ENCODE measurements at places on chromosomes 16 and 17.

DNA sequence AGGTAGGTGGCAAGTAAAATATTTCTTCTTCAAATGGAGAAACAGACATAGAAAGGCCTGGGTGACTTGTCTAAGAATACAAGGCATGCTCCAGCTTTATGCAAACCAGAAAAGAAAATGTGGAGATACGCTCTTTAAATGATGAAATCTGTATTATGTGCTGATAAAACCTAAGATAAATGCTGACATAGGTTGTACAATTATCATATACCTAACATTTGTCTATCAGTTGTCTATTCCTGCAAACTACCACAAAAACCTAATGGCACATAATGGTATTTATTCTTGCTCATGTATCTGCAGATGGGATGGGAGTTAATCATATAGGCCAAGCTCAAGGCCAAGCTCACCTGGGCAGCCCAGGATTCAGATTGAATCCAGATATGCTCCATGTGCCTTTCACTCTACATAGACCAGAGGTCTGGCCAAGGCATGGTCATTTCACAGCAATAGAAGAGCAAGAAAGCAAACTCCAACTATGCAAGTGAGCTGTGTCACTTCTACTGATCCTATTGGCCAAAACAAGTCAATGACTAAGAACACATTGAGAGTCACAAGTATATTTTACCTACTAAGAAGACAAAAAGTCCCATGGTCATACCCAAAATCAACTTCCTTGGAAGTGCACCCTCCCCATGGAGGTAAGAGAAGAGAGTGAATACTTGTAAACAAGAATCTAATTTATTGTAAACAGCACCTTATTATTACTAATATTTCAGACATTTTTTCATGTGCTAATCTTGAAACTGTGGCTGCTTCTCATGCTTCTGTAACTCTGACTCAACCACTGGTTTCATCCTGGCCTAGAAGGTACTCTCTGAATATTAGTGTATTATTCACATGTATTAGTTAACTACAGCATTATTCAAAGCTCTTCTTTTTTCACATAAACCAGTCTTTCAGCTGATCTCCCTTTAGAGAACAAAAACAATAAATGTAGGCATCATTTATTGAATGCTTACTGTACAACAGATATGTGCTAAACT, 270.7 kb upstream of the SOX9 start:
- no peak for DNase-seq

DNA sequence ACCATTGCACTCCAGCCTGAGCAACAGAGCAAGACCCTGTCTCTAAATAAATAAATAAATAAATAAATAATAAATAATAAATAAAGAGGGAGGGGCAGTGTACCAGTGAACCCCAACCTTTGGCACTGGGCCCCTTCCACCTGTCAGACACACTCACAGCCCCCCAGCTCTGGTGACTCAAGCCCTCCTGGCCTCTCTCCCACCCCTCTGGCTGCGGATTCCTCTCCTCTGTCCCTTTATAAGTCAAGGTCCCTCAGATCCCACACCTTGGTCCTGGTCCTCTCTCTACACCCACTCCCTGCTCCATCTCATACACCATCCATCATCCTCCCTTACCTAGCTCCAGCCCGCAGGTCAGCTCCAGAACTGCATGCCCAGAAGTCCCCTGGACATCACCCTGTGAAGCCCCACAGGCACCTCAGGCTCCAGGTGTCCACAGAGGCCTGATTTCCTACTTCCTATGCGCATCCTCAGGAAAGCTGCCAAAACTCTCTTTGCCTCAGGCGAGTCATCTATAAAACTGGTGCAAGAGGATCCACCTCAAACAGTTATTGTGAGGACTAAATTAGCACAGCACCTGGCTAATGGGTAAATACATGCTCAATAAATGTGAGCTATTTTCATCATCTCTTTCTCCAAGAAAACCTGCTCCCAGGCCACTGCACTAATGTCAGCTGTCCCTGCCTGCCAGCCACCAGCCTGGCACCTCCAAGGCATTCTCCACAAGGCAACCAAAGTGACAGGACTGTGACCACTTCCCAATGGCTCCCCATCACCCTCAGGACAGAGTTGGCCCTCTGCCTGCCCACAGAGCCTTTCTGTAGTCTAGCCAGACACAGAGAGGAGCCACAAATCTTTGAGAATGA, 46.8 kb downstream of the BEAN1 start:
- DNase-seq: no peak

- DNase-seq: no peak
These were observed 14.5 kb downstream of the CCDC92B start for GRCh38 chr17:2734939-2735338.

DNA sequence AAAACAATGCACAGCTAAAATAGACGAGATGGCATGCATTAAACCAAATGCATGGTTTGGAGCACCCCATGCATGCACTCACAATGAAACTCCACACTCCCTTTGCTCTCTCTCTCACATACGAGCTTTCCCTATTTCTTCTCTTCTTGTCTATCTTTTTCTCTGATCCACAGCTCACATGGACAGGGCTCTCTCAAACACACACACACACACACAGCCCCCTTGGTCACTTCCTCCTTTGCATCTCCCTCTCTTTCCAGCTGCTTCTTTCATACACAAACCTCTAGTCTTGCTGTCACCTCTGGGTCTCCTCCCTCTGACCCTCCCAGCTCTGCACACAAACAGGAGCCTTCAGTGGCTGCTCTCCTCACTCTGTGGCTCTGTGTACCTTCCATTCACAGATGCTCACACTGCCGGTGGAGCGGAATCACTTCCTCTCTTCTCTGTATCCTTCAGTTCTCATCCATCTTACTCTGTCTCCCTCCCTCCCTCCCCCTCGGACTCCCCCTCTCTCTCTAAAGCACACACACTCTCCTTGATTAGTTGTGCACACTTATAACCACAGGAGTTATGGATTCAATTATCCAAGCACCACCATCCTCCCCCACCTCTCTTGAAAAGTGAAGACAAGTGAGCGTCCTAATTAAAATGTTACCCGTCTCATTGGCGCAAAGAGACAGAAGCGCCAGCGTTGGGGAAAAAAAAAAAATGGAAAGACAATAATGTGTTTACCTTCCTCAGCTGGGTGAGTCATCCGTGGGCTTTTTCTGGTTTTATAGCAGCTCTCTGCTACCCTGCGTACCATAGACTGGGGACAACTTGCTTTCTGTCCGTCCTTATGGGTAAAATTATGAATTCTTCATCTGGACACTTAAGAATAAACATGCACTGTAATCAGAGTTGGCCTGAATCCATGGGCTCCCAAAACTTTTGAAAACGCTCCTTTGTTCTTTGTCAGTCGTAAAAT, 90.8 kb downstream of the SHISA6 start:
- no peak for DNase-seq

DNA sequence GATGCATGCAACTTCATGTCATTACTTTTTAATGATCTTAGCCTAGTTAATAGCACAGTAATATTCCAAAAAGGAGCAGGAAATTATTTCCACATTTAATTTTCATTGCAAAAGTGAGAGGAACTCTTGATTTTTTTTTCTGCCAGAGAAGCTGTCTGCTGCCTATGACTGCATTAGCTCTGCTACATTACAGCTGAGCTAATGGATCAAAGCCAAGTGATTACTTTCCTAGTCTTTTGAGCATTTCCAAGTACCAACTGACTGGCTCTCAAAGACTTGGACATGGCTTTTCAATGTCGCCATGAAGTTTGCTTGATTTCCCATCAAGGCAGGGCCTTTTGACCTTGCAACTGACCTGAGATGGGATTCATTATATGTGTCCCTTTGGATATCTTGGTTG, 356.6 kb upstream of the XYLT1 start:
- no peak for DNase-seq

GRCh38 chr17:77869041-77869599, 89.4 kb upstream of the TNRC6C start:
- DNase-seq: no peak

DNA sequence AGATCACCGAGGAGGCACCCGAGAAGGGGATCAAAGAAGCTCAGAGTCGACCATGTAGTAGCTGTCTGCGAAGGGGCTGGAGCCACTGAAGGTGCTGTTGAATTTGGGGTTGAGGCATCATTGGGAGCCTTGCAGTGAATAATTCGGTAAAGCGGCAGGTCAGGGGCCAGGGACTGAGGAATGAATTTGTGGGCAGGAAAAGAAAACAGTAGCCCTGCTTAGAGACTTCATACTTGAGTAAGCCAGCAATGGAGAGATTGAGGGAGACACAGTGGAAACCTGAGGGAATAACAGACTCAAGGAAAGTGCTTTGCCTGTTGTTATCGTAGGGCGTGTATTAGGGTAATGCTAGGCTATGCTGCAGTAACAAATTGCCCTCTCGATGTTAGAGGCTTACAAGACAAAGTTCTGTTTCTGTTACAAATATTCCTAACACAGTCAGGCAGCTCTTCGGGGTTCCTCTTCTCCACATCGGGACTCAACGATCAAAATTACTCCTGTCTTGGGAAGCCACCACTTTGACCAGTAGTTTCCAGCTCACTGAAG, 13.4 kb upstream of the HERPUD1 start:
- DNase-seq: no peak

- peak; percentile 42 for DNase-seq
These were observed 587 bp downstream of the PLD6 start for GRCh38 chr17:17205368-17206123.

DNA sequence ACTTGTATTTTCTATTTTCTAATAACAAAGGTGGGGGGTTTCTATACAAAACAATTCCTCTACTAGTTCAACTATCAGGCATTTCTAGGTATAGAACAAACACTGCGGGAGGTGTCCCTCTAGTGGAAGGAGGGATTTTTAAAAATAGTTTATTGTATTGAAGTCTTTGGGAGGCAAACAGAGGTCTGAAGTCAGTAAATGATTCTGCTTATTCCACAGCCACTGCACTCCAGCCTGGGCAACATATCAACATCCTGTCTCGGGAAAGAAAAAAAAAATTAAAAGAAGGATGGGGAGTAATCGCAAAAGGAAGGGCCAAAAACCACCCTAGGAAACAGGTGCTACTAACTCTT, 648 bp upstream of the ERCC4 start:
- no peak for DNase-seq

DNA sequence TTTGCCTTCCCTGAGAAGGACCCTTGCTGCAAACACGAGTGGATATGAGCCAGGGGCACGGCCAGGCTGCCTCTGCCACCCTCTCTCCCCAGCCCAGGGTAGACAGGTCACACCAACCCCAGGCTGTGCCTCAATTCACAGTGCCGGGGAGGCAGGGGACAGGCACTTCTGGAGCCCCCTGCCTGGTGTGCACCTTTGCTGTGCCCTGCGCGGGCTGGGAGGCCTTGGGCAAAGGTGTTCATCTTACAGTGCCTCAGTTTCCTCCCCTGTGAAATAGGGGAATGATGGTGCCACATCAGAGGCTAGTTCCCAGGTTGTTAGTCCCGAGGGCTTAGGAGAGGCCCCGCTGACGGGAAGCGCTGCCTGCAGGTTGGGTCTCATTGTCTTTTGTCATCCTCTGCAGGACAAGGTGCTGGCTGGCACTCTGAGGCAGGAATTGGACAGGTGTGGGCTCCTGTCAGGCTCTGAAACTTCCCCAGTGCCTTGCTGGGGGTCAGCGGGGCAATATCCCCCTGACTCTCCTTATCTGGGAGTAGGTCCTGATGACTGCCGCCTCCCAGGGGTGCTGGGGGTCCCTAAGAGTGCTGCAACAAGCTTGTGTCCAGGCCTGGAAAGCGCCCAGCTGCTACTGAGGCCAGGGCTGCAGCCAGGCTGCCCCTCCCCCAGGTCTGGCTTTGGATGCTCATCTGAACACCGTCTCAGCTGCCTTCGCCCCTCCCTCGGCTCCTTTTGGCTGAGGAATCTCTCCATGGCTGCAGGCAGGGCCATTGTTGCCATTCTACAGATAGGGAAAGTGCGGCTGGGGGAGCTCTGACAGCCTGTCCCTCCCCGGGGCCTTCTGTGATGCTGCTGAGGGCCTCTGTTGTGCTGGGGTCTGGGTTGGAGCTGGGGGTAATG, 3.1 kb downstream of the PRSS21 start:
- no peak for DNase-seq

DNA sequence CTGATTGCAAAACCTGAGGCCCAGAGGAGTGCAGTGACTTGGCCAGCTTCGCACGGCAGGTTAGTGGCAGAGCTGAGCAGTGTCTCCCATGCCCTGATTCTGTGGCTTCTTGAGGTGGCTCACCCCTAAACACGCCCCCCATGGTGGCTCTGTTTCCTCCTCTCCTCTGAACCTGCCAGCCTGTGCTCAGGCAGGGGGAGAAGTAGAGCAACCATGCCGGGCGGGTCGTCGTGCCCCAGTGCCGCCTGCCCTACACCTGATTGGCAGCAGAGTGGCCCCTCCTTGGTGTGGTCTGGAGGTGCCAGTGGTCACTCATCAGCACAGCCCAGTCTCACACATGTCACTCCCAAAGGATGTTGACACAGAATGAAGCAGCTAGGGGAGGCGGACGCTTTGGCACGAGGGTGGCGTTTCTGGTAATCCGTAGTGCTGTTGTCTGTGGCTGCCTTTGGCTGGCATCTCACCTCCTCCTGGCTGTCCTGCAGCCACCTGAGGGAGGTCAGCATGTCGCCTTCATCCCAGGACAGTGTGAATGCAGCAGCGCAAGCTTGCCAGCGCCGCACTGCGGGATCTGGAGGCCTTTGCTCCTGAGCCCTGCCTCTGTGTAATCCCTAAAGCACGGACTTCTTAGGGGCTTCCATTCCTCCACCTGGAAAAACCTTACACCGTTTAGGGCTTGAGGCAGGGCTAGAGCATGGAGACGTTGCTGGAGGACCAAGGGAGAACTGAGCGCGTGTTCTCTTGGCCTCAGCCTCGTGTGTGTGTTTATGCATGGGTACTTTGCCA, 294.7 kb downstream of the SEC14L1 start:
- DNase-seq: no peak

DNA sequence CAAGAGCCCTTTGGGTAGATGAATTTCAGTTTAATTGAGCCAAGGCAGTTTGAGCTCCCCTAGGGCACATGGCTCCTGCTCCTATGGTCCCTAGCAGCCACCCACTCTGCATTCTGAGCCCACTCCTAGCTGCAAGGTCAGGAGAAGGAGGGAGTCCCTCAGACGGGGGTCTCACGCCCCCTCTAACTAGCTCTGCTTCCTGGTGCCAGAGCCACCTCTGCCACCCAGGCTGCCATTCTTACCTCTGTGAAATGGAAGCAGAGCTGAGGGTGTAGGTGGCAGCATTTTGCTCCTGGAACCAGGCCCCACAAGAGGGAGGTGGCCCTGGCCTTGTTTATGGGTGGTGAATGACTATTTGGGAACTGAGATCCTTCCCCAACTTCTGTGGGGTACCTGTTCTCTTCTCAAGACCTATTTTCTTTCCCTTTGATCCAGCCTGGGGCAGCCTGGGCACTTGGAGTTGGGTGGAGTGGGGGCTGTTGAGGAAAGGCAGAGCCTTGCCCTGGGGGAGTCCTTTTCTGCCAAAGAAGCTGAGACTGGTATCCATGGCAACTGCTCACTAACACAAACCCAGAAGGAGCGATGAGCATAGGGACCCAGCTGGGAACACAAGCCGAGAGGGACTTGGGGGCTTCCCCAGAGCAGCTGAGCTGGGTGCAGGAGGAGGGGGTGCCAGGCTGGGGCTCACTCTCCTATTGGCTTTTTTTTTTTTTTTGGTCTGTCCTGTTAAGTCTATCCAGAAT, 4.8 kb downstream of the SPNS2 start:
- DNase-seq: no peak

DNA sequence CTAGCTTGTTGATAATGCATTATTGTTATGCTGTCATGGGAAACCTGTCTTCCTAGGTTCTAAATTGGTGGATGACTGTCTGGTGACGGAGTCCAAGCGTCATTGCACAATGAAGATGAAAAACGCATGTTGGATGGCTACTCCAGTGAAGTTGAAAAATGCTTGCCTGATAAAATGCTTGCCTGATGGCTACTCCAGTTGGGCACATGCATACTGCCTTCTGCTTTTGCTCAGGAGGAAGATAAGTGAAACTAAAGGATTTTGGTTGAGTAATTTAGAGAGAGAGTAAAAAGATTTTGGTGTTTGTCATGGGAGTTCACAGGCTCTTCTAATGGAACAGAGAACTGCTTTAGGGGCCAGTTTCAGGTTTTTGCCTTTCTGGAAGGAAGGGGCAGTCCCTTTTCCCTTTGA, 118.6 kb downstream of the PRKCA start:
- DNase-seq: no peak

All from stimulated activated CD4-positive, alpha-beta T cell treated with anti-CD3 and anti-CD28 coated beads, TNF-alpha, amount 100 ng/mL, for 1 hour (primary cell).